ENCODE measurements at places on chromosomes 1 and 21.

DNA sequence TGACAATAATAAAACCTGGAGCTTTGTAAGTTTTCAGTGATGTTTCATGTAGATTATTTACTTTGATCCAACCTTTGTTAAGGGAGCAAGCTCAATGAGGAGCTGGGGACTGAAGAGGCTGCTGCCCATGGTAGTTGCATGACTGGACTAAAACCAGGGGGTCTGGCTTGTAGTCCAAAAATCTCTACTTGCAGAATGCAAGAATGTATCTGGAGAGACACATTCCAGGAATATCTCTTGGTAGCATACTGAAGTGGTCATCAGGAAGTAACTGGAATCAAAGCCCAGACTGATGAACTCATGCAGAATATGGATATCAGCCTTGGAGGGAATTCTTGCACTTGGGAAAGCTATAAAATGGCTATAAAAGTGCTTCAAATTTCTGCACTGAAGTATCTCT, 5.8 kb upstream of the KIAA0040 start:
- no peak for DNase-seq

DNA sequence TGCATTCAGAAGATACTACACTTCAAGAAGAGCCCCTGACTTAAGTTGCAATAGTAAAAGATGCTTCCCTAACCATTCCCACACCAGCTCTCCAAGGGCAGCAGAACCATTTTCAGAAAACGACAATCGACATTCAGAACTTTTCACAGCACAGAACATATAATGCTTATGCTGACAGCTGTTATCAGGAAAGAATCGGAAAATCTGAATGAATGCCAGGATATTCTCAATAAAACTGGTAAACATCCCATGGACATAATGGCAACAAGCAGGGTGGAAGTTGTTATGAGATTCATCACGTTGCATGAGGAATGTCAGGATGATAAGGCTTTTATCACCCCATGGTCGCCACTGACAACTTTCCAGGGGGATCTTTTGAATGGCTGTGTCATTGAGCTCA, 246.6 kb upstream of the CHRM3 start:
- no peak for DNase-seq

GRCh38 chr1:63836830-63837229, 63.0 kb downstream of the ROR1 start:
- DNase-seq: no peak

DNA sequence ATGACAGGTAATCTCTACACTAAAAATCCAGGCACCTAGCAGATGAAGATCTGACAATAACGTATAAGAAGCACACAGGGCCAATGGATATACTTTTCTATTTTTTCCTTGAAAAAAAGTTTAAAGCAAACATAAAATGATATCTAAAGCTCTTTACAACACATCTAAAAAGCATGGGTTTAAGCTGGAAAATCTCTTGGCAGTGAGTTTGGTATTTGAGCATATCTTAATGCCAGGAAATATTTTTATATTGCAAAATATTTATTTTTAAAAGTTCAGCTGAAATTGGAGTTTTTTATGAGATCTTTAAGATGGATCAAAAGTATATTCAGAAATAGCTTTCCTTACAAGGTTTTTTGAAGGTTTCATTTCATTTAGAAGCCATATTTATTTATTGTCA, 40.5 kb downstream of the SLC5A9 start:
- no peak for DNase-seq

DNA sequence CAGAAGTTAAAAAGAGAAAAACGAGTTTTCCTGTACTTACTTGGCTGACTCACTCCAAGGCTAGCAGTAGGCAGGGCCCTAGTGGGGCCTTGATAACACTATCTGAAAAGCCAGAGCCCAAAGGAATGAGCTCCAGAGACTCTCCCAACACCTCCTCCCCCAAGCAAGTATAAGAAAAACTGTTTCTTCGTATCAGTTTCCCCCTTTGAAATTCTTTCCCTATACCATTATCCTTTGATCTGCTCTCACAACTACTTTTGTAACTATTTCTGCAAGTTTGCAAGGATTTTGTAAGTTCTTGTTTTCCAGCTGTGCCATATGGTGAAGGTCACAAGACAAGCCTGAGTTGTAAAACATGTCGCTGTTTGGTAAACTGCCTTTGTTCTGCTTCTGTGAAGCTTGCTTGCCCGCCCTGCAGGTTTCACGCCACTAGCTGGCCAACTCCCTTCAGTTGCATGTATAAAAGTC, 36.5 kb upstream of the KCNJ15 start:
- DNase-seq: no peak

GRCh38 chr1:206501881-206502280, 5.5 kb upstream of the RASSF5 start:
- DNase-seq: no peak

DNA sequence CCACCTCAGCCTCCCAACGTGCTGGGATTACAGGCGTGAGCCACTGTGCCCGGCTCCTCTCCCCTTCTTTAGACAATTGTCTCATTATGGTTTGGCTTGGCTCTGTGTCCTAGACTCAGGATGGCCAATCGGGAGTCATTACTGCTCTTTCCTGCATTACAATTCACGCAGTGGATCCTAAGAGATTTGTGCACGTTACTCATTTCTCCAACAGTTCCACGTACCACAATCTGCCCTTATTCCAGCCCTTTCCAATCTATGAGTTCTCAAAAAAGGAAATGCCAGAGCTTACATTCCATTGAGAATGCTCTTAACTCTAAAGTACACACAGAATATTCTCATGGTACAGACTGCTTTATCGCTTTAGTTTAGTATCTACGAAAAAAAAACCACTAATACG, 357.0 kb downstream of the GPATCH2 start:
- no peak for DNase-seq

Measured in GM12878 (cell line).